ENCODE measurements at places on chromosomes 6 and 20. TPM values are rescaled to one million over a fixed set of nuclear protein-coding genes. Genes with fewer than 3 reads are reported as not detected.

ADA gene
- polyA plus RNA-seq, result 96.9 TPM

VAPB gene
- 9.2 TPM for polyA plus RNA-seq

CAP2 gene
- polyA plus RNA-seq, result not detected

ZCCHC3 gene
- 2.1 TPM for polyA plus RNA-seq

GRCh38 chr20:14830466-14830865 is 493.1 kb upstream of the FLRT3 start:
- H3K4me3 ChIP-seq, result no peak overlapping the region
- no peaks in the 10 kb centered on the region for H3K36me3 ChIP-seq
- no peaks in the 10 kb centered on the region for H3K27me3 ChIP-seq
- H3K4me1 ChIP-seq, result no peaks in the 10 kb centered on the region
- no peak for DNase-seq

DNA sequence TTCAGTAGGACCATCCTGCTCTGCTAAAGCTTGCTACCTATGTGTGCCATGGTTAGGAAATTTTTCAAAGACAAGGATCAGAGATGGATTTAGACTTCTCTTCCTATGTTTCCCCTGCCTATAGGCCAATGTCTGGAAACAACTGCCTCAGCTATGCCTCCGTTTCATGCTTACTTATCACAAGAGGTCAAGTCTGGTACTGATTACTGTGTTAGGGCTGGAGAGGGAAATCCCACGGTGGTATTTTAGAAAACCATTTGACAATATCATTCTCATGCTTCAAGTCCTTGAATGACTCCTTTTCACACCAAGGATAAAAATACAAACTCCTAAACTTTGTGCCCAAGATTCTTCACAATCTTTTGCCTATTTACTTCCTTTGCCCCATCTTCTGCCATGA is 484.3 kb downstream of the DHX35 start:
- DNase-seq, result no peak
- H3K36me3 ChIP-seq, result no peaks in the 10 kb centered on the region
- no peak overlapping the region for H3K4me3 ChIP-seq
- H3K27ac ChIP-seq, result no peak overlapping the region
- no peaks in the 10 kb centered on the region for H3K4me1 ChIP-seq

DNA sequence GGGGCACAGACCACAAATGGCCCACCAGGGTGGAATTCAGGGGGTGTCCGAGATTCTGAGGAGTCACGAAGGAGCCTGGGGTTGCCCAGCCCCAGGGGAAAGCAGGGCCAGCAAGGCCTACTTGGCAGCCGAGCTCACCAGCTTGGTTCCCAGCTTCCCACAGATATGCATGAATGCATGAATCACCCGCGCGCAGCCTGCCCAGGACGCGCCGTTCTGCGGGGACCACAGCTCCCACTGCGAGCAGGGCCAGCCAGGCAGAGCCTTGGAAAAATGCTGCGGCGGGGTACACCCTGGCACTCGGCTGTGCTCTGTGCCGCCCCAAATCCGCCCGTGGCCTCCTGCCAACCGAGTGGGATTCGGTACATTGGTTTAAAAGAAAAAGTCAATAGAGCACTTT is 211.0 kb downstream of the NFATC2 start:
- peaks cover 4% of the 10 kb centered on the region for H3K36me3 ChIP-seq
- DNase-seq, result no peak
- no peak overlapping the region for H3K27ac ChIP-seq

DNA sequence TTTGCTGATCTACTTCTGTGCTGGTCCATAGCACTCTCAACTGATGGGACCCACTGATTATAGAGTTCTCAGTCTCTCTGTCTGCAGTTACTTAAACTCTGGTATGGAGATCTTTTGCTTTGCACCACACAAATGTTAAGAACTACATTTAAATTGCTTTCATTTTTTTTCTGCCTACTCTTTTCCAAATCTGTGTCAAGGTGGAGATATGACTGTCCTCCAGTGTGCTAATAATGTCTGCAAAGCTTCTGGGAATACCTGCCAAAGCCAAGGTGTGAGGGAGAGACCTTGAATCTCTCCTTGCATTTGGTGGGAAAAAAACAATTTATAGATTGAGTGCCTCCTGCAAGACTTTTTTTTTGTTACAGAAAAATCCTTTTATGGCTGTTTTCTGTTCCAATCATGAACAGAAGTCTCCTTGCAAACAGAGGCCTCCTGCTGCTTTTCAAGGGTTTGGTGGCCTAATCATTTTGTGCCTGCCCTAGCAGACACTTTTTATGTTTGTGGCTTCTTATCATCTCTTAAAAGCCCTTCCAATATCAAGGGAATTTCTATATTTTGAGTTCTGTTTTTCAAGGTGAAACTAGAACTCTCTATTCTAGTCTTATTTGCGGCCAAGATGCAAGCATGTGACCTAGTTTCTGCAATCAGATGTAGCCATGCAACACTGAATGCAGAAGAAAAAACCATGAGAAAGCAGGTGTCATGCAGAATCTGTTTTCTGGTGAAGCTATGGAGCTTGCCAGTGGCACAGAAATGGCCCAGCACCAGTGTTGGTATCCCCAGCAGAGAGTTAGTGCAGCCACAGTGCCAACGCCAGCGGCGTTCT is 23.2 kb upstream of the AKIRIN2 start:
- H3K4me3 ChIP-seq, result no peak overlapping the region
- H3K27ac ChIP-seq, result no peak overlapping the region
- no peak for DNase-seq
- H3K27me3 ChIP-seq, result peaks cover under 1% of the 10 kb centered on the region
- no peaks in the 10 kb centered on the region for H3K36me3 ChIP-seq

- H3K27me3 ChIP-seq, result no peaks in the 10 kb centered on the region
- peaks cover 8% of the 10 kb centered on the region for H3K36me3 ChIP-seq
- H3K4me1 ChIP-seq, result peaks cover 92% of the 10 kb centered on the region
- H3K4me3 ChIP-seq, result peak overlapping the region; percentile 85
- peak overlapping the region; percentile 94 for H3K27ac ChIP-seq
Observed at GRCh38 chr6:24951811-24952299, 16.1 kb upstream of the RIPOR2 start.

GRCh38 chr6:165321555-165322145 is 12.2 kb upstream of the C6orf118 start:
- peaks cover 2% of the 10 kb centered on the region for H3K27me3 ChIP-seq
- no peak overlapping the region for H3K27ac ChIP-seq
- H3K4me3 ChIP-seq, result no peak overlapping the region
- DNase-seq, result no peak
- H3K36me3 ChIP-seq, result no peaks in the 10 kb centered on the region

DNA sequence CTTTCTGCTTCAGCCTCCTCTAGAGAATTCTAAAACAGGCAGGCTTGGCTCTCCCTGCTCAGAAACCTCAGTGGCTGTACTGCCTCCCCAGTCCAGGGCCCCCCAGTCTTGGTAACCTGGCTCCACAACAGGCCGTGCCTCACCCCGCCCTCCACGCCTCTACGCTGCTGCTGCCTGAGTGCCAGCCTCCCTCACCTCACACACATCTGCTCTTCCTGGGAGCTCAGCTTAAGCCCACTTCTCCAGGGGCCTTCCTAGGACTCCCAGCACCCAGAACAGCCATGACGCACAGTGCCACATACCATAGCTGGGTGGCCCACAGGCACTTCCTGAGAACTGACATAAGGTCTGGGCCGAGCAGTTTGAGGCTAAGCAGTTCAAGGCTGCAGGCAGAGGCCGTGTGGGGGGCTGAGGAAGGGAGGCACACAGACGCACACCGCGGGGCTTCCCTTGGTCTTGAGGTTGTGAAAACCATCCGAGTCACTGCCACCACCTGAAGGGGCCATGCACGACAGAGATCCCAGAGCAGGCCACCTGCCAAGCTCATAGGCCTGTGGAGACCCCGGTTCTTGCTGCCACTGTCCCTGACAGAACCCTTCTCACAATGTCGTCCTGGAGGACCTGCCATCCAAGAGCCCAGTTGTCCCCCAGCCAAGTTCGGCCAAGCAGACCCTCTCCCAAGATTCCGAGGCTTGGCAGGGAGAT is 42.6 kb downstream of the DSTN start:
- peaks cover 4% of the 10 kb centered on the region for H3K36me3 ChIP-seq
- peak; percentile 91 for DNase-seq
- peaks cover 61% of the 10 kb centered on the region for H3K4me1 ChIP-seq
- H3K27me3 ChIP-seq, result peaks cover 24% of the 10 kb centered on the region
- peak overlapping the region; percentile 100 for H3K27ac ChIP-seq
- H3K4me3 ChIP-seq, result peak overlapping the region; percentile 76
